NCI-H1048 (cell line): ENCODE measurements at places on chromosomes 16 and 17.

- DNase-seq = no peak
Measured at GRCh38 chr16:89491974-89492687, 1.8 kb upstream of the ANKRD11 start.

- no peak for DNase-seq
Measured at GRCh38 chr16:72590151-72590937, 418.4 kb upstream of the PMFBP1 start.

- no peak for DNase-seq
Measured at GRCh38 chr16:15854906-15855703, 1.7 kb downstream of the MYH11 start.

DNA sequence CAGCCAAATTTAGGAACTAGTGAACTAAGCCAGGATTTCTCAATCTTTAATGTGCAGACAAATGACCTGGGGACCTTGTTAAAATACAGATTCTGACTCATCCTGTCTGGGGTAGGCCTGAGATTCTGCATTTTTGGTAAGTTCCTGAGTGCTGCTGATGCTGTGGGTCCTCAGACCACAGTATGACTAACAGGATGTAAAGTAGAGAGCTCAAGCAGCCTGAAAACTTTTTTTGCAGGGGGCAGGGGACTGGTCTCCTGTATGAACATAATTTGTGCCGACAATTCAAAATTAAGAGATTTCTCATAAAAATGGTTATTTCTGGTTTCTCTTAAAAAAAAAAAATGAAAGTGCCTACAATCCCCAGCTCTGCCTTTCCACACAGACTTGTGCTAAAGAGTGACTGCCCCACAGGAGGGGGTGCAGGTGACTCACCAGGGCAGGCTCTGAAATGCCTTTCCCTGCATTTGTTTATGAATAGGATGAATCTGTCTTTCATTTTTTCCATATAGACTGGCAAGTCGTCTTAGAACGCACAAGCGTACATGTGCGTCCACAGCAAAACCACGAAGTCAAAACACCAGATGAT, 271.5 kb downstream of the PHKB start:
- DNase-seq = no peak

GRCh38 chr17:42878123-42878880, 22.3 kb upstream of the G6PC1 start:
- no peak for DNase-seq

DNA sequence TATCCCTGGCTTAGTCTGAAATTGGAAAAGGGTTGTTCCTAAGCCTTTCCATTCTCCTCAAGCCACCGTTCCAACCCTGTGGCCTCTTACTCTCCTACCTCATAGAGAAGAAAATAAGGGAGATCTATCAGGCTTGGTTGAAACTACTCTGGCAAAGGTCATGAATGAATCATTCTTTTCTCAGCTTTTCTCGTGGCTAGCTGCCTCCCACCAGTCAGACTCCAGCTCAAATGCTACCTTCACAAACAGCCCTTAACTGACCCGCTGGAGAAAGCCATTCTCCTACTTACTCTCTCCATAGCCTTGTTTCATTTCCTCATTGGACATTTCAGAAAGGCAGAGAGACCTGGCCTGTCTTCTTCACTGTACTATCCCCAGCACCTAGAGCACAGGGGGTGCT, 8.9 kb downstream of the MYH10 start:
- no peak for DNase-seq
